Suppressor macrophage (primary cell): ENCODE measurements at places on chromosomes 2 and 18.
A peak's percentile ranks its signal among the peaks of the same experiment; 100 is the strongest.

- DNase-seq = peak; percentile 16
Observed at GRCh38 chr18:55381277-55381676, 206.7 kb downstream of the TCF4 start.

DNA sequence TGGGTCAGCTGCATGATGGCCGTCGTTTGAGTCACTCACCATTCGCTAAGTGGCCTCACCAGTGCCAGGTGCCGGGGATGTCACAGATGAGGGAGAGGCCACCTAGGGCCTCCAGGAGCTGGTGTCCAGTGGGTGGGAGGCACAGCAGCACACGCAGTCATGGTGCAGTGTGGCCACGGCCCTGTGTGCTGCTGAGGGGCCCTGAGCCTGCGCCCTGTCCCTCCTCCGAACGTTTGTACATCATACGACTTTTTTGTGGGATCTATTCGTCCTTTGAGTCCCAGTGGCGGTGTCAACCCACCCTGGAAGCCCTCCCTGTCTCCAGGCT, 30.1 kb upstream of the ODC1 start:
- DNase-seq = no peak

- no peak for DNase-seq
Observed at GRCh38 chr18:9401176-9401575, 66.6 kb downstream of the TWSG1 start.

DNA sequence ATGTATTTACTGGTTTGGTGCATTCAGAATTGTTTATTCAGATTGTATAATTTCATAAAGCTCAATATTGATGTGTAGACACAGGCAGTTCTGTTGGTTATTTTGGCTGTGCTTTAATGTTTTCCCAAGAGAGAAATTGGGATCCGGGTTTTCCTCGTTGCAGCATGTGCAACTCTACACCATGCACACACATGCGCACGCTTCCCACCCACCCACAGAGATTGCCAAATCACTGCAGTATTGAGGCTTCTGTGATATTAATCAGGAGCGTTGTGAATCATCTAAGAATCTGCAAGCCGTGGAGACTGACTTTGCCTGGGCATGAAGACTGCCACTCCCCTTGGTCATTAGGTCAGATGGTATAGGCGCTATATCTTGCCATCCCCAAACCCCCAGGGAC, 571.5 kb downstream of the SLC4A3 start:
- no peak for DNase-seq

- no peak for DNase-seq
Observed at GRCh38 chr2:225865468-225865867, 466.0 kb downstream of the NYAP2 start.

DNA sequence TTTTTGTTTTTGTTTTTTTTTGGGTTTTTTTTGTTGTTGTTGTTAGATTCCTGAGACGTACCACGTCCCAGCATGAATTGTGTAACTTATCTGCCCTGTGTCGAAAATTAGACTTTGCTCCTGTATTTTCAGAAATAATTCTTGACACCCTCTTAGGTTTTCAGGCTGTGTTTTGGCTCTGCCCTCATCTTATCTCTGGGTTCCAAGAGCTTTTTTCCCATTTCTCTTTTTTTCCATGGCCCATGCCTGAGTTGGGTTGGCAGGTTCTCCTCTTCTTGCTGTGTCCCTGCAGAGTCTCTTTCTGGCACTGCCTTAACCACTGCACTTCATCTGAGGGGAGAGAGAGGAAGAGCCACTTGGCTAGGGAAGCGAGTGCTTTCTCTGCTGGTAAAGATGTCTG, 42.4 kb downstream of the CTIF start:
- no peak for DNase-seq

GRCh38 chr2:227643990-227644551, 22.5 kb upstream of the SCYGR5 start:
- no peak for DNase-seq

- no peak for DNase-seq
Observed at GRCh38 chr2:18346874-18347273, 213.6 kb downstream of the RDH14 start.

DNA sequence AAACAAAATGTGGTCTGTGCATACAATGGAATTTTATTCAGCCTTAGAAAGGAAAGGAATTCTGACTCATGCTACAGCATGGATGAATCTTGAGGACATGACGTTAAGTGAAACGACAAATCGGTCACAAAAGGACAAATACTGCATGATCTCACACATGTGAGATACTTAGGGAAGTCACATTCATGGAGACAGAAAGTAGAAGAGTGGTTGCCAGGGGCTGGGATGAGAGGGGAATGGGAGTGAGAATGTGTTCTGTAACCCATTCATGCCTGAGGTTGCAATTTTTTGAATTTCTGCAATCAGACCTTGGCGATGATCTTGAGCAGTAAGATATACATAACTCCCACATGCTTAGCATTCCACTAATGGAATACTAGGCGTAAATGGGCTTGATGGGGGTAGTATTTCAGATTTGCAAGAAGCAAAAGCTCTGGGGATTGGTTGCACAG, 22.0 kb downstream of the FHL2 start:
- DNase-seq = no peak

GRCh38 chr2:88216641-88217040, 46.5 kb downstream of the THNSL2 start:
- DNase-seq = no peak

DNA sequence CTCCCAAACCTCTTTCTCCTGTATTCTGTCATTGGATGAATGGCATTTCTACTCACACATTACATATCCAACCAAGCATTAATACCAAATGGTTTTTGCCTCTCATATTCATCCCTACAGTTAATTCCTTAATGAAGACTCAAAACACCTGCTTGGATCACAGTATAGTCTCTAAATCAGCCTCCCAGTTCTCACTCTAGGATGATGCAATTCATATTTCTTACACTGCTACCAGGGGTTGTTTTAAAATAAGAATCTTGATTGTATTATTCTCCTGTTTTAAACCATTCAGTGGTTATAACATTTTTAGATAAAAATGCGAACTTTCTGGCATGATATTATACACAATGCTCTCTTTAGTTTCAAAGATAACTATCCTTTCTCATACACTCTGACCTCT, 281.4 kb upstream of the ZEB2 start:
- DNase-seq = no peak

DNA sequence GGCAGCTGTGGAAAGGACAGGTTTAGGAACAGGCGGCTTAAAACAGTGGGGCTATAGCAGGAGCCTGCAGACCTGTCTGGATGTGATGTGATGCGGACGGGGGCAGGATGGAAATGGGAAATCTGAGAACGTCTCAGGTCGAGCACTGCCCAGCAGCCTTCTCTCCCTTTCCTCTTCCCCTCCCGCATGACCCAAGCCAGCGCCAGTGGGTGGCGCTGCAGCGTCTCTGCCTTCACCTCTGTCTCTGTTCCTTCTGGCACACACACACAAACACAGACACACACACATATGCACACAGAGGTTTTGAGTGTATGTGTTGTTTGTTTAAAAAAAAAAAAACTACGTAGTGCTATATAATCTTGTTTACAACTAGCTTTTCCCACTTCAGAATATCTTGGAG, 82.0 kb upstream of the SLC66A3 start:
- DNase-seq = peak; percentile 63

DNA sequence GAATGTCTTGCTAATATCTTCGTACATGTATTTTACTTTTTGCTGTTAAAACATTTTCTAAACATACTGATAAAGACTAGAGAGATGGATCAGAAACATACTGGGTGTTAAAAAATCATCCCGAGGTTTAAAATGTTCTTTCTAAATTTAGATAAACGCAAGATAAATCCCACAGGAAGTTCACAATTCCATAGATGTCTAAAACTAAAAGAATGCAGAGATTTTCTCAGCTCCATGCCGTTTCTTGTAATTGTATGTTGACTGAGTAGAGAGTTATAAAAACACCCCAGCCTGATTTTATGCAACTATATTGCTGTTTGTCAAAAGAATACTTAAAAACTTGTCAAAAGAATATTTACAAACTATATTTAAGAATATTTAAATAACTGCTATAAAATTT, 455.7 kb downstream of the ARHGAP15 start:
- no peak for DNase-seq

DNA sequence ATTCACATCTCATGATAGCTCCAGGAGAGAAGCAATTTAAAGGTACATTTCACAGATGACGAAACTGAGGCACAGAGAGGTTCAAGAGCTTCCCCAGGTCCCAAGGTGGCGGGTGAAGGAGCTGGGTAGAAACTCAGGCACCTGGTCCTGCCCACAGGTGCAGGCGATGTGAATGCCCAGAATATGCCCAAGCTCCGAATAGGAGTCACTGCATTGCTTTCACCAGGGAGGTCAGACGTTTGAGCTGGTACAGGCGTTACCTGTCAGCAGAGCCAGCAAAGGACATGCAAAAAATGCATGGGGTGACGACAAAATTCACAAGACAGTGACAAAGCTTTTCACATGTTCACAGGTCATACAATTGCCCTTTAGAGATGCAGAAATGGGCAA, 247.9 kb downstream of the HDAC4 start:
- DNase-seq = no peak

DNA sequence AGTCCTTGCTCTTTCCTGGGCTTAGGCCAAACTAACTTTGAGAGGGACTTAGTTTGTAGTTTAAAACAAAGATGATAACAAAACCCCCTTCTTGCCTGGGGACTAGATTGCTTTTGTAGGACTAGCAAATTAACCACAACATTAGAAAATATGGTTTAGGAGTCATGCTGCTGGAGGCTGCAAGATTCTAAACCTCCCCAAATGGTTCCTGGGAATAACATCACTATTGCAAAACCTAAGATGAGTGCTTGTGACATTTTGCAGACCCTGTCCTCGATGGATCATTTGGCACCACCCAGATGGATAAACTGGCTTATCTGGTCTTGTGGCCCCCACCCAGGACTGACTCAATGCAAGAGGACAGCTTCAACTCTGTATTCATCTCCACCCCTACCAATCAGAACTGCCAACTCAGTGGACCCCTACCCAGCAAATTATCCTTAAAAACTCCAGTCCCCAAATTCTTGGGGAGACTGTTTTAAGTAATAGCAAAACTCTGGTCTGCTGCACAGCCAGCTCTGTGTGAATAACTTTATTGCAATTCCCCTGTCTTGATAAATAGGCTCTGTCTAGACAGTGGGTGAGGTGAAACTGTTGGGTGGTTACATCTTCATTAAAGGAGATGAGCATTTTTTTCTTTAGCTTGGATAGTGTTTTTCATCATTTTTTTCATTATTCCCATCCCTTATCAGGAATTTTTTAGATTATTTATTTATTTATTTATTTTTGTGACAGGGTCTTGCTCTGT, 58.9 kb downstream of the SPTBN1 start:
- no peak for DNase-seq

GRCh38 chr2:100039291-100039980, 103.0 kb downstream of the AFF3 start:
- peak; percentile 63 for DNase-seq

DNA sequence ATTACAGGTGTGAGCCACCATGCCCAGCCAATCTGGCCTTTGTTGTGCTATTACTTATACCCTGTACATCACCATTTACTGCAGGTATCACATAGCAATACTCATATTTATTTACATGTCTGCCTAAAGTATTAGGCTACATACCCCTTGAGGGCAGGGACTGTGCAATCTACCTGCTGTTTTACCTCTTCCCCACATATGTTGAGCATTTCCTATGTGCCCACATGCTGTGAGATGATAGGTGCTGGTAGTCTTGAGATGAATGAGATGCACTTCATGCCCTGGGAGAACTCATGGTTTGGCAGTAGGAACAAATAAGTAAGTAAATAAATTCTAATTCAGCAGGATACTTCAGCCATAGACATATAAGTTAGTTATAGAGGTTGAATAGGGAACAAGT, 59.2 kb downstream of the TTC39C start:
- DNase-seq = no peak

DNA sequence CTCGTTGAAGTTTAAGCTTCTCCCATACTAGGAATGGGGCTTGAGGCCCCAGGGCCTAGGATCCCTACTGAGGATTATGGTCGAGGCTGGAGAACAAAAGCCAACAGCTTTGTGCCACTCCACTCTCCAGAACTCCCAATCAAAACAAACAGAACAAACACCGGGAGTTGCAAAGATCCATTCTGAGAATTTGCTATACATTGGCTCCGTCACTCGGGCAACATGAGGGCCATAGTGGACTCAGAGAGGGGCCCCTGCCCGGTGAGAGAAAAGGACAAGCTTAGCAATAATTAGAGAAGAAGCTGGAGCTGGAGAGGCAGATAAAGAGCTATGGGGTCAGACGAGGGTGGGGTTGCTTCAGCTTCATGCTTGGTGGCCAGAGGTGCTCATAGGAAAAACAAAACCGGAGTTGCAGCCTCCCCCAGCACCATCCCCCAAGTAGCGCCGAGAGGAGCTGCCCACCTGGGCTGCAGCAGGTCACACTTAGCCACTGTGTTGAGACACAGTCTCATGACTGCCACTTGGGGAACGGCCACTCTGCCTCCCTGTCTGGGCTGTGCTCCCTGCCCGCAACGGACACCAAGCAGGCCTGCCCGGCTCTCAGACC, 142.3 kb upstream of the HAAO start:
- no peak for DNase-seq

DNA sequence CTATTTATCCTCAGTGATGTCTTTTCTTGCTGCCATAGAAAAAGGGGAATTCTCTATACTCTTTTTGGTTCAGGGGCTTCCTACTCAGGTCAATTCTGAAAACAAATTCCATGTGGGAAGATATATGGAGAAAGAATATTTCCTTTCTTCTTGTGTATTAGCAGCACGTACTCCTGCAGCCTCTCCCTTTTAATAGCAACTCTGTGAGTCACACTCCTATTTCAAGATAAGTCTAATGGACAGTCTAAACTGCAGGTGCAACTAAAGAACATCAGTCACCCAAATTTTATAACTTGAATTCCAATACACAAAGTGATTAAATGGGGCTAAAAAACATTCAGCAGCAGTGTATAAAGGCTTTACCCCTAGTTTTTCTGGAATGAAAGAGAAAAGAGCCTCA, 942.2 kb downstream of the CNTNAP5 start:
- no peak for DNase-seq

GRCh38 chr2:49004036-49004626, 150.2 kb downstream of the FSHR start:
- DNase-seq = peak; percentile 53

DNA sequence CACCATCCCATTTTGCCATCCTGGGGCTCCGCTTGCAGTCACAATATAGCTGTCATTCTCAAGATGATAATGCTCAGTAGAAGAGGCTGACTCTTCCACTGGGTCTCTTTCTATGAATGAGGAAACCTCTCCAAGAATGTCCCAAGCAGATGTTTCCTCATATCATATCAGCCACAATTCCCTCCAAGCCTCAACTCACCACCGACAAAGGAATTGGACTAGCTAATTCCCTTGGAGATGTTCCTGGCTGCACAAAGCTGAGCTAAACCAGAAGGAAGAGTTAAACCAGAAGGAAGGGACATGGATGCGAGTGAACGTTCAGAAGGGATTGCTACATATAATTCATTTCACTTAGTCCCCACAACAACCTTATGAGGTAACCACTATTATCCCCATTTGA, 65.0 kb upstream of the NPAS2 start:
- no peak for DNase-seq

DNA sequence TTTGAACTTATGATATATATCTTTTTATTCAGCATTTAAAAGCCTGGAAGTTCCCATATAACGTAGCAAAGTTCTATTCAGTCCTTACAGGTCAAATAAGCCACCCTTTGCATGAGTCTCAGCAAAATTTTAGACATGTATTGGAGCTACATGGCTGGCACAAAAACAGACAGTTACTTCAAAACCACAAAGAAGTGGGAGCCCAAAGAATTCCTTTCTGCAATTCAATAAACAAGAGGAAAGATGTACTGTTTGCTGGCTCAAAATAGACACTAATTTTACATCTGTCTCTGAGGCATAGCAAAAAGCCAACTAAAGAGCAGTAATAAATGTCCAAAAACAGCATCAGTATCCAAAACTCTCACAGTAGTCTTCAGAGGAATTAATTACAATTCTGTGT, 87.0 kb downstream of the ZEB2 start:
- DNase-seq = no peak

- DNase-seq = no peak
Observed at GRCh38 chr2:108778857-108779256, 7.7 kb upstream of the CCDC138 start.
